ENCODE measurements at places on chromosomes 16 and 17.

- no peak for DNase-seq
Measured at GRCh38 chr17:78883533-78884131, 19.4 kb downstream of the CEP295NL start.

DNA sequence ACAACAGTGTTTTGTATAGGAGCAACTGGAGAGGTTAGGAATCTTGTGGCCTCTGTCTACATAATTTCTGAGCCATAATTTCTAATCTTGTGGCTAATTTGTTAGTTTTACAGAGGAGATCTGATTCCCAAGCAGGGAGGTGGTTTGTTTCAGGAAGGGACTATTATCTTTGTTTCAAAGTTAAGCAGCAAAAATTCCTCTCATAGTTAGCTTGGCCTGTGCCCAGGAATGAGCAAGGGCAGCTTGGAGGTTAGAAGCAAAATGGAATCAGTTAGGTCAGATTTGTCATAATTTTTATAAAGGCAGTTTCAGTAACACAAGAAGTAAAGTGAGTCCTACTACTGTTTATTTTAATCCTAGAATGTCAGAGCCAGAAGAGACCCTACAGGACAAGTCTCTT, 2.0 kb upstream of the RDM1 start:
- DNase-seq: no peak

- DNase-seq: no peak
Measured at GRCh38 chr16:51055434-51055833, 95.6 kb downstream of the SALL1 start.

DNA sequence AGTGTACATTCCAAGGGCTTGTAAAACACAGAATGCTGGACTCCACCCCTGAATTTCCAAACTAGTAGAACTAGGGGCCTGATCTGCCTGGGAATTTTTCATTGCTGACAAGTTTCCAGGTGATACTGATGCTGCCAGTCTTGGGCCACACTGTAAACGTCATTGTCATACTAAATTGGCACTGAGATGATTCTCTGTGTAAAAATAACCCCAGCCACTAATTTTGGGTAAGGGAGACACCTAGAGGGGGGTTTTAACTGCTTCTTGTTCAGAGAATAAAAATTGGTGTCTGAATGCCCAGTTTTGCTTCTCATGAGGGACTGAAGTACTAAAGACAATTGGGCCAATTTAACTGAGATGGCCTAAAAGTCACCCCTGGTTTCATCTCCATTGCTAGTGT, 5.0 kb upstream of the CDH13 start:
- DNase-seq: no peak

DNA sequence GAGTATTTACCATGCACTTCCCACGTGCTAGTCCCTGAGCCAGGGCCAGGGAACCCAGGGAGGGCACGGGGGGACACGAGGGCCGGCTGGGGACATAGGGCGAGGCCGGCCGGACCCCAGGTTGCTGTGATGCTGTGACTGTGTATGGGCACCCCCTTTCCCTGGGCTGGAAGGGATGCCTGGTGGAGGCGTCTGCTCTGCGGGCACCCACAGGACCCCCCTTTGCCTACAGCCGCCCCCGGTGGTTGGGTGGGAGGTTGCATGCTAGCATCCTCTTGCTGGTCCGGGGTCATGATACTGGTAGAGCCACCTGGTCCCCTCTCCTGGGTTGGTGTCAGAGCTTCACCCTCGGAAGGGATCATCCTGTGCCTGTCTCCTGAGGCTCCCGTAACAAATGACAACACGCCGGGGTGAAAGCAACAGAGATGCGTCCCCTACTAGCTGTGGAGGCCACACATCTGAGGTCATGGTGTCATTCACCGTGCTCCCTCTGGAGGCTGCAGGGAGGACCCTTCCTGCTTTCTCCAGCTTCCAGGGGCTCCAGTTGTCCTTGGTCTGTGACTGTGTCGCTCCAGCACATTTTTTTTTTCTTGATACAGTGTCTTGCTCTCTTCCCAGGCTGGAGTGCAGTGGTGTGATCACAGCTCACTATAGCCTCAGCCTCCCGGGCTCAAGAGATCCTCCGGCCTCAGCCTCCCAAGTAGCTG, 3.1 kb upstream of the CIAO3 start:
- no peak for DNase-seq

DNA sequence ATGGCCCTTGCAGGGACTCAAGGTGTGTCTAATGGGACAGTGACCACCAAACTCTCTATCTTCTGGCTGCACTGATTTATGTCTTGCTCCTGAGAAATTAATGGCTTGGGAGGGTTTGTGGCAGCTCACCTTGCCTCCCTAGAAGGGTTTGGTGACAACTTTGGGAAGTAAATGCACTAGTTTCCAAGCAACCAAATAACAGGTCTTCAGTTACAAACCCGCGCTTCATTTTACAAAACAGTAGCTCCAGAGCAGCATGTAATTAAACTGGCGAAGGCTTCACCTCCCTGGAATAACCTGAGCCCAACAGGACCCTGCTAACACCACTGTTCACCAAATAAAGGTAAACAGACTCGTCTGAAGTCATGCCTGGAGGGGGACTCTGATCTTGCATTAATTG, 318.3 kb downstream of the SLC39A11 start:
- no peak for DNase-seq

DNA sequence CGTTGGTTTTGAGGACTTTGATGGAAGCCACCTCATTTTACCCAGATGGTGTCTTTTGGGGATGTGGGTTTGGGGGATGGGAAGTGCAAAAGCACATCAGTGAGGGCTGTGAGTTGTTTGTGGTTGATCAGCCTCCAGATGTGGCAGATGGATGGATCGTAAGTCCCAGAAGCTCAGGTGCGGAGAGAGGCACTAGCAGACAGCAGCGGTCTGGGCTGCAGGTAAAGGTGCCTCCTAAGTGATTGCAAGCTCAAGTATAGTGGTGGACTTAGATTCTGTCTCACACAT, 18.0 kb downstream of the HS3ST3B1 start:
- DNase-seq: no peak

DNA sequence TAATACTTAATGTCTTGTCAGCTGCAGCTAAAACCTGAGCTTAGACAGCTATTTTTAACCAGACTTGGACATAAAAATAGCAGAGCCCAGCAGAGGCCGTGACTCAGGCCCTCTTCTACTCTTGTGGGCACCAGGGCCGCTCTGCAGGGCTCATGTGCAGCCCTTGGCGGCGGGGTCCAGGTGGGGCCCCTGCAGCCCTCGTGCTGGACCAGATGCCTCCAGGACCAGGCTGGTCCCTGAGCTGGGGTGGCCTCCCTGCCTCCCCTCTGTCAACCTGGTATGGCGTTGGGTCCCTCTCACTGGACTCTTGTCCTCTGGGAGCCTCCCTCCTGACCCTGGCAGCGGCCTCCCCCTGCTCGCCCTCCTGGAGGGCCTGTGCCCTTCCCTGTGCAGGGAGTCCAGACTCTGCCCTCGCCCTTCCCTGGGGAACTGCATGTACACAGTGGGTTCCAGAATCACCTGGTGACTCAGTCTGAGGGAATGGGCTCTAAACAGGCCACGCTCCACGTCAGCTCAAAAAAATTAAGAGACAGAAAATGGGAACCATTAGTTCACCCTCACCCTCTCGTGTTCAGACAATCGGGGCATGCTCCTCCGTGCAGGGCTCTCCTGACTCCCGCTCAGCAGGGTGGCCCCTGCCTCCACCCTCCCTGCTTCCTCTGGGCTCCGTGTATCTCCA, 9.7 kb downstream of the CDK5R1 start:
- DNase-seq: no peak

- DNase-seq: no peak
Measured at GRCh38 chr16:14522671-14523070, 107.4 kb downstream of the PARN start.

DNA sequence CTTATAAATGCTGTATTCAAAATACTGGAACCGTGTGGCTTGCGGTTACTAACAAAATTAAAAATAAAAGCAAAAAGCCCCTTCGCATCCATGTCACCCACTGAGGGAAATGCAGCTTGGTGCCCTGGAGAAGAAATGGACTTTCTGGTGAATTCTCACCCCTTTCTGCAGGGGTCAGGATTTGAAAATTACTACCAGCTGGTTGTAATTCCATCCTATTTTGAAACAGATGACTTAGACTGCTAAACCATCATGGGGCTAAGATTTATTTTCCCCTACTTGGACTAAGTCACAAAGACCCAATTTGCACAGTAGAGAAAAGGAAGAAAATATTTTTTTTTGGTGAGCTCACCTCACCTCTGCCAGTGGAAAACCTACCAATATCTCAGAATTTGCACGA, 111.4 kb upstream of the MYOCD start:
- DNase-seq: no peak

DNA sequence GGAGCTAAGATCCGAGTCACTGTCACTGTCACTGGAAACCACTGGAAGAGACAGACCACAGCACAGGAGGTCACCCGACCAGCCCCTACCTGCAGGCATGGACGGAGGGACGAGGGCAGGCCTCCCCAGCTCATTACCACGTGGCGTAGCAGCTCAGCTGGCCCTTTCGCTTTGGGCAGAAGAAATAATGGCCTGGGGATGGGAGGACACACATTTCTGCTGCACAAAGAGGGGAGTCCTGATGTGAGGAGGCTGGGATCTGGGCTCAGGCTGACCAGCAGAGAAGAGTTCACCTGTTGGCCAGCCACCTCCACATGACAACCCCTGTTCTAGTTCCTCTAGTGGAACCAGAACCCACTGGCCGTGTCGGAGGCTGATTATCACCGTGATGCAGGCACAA, 38.2 kb upstream of the DOC2B start:
- no peak for DNase-seq

DNA sequence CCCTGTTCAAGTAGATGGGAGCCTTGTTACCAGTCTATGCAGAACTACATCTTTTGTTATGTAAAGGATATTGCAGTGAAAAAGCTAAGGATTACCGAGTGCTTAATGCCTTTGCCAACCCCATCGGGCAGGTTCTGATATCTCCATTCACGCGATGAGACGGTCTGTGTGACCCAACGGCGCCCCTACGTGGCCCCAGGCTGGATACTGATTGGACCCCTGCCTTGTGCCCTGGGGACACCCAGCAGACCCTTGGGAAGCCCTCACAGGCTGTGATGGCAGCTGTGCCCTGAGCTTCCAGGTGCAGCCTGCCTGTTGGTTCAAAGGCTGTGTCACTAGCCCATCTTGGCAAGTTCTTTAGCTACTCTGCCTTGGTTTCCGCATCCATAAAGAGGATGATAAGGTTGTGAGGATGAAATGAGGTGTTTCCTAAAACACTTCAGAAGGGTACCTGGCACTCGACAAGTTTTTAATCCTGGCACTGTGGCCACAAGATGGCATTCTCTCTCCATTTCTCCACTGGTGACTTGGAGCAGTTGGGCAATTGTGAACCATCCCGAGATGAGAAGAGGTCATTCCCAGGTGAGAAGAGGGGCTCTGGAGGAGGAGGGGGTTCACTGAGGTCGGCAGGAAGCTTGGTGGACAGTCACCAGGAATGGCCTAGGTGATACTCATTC, 33.6 kb downstream of the HAPSTR1 start:
- no peak for DNase-seq

GRCh38 chr16:72992142-72992601, 55.8 kb downstream of the ZFHX3 start:
- no peak for DNase-seq

DNA sequence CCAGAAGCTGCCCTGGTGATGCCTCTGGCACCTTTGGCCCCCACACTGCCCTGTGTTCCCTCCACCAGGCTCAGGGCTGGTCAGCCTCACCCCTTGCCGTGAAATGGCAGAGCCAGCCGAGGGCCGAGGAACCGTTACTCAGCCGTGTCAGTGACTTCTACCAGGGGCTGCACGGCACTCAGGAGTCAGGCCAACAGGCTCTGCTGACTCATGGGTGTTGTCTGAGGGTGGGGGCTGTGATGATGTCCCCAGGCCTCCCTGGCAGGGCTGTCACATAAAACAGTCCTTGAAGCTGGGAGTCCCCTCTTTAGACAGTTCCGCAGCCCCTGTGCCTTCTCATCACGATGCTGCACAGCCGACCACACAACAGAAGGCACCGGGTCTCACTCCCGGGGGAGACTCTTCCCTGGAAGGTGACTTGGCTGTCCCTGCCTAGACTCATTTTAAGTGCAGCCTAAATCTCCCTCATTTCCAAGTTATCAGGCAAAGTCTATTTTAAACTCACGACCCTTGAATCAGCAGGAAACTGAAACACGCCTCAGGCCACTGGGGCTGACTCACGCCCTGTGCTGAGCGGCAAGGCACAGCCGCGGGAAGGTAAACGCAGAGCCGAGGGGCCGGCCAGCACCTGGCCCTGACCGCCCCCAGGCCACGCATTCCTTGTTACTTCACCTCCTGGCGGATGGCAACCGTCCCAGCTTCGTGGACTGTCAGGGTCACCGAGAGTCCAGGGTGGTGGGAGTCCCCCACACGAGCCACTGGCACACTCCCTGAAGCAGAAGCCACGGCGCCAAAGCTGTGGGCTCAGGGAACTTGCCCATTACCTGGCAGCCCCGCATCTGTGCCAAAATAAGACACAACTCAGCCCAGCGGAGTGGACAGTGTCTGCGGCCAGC, 102.6 kb downstream of the ZNF778 start:
- DNase-seq: no peak

DNA sequence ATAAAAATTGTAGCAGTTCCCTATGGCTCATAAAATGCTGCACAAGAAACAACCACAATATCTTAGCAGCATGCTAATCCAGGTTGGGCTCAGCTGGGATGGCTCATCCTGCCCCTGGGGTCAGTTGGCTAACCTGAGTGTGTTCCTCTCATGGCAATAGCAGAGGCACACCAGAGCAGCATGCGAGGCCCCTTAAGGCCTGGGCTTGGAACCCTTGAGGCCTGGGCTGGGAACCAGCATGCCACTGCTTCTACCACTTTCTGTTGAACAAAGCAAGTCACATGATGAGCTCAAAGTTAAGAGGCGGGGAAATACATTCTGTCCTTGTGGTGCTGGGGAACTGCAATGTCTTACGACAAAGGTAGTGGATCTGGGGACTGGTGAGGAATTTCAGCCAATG, 154.4 kb upstream of the FOXF1 start:
- no peak for DNase-seq
